ENCODE measurements at places on chromosomes 5 and 9. TPM values are rescaled to one million over a fixed set of nuclear protein-coding genes. Genes with fewer than 3 reads are reported as not detected.

DNA sequence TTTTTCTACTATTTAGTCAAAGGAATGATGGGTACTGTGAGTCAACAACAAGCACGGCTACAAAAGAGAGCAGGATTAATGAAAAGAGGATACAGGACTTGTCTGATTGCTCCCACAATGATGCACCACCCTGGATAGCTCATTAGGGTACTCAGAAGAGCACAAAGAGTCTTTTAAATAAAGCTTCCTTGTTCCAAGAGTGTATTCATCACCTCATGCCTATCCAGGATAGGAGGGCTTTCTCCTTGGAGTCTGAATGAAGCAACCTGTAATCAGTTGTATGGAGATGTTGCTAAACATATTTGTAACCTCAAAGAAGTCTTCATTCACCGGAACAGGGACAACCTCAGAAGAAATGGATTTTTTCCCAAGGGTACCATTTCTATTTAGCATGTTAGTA, 219.5 kb upstream of the TMEM161B start:
- no peaks in the 10 kb centered on the region for H3K36me3 ChIP-seq
- no peak overlapping the region for H3K27ac ChIP-seq
- H3K4me1 ChIP-seq: no peaks in the 10 kb centered on the region
- DNase-seq: no peak
- no peak overlapping the region for H3K4me3 ChIP-seq

GRCh38 chr5:113153512-113154097, 177.0 kb downstream of the DCP2 start:
- H3K27me3 ChIP-seq: no peaks in the 10 kb centered on the region
- H3K36me3 ChIP-seq: no peaks in the 10 kb centered on the region
- no peak for DNase-seq
- no peak overlapping the region for H3K4me3 ChIP-seq
- H3K27ac ChIP-seq: no peak overlapping the region
- no peaks in the 10 kb centered on the region for H3K4me1 ChIP-seq

GRCh38 chr9:125893277-125893676, 146.1 kb downstream of the PBX3 start:
- no peaks in the 10 kb centered on the region for H3K4me1 ChIP-seq
- no peaks in the 10 kb centered on the region for H3K27me3 ChIP-seq
- H3K27ac ChIP-seq: no peak overlapping the region
- H3K4me3 ChIP-seq: no peak overlapping the region
- no peak for DNase-seq

- no peak overlapping the region for H3K4me3 ChIP-seq
- no peaks in the 10 kb centered on the region for H3K4me1 ChIP-seq
- no peaks in the 10 kb centered on the region for H3K36me3 ChIP-seq
- no peak overlapping the region for H3K27ac ChIP-seq
- peaks cover 50% of the 10 kb centered on the region for H3K27me3 ChIP-seq
- DNase-seq: no peak
Measured at GRCh38 chr9:132743931-132744479, 73.7 kb downstream of the GTF3C4 start.

- no peaks in the 10 kb centered on the region for H3K36me3 ChIP-seq
- no peaks in the 10 kb centered on the region for H3K4me1 ChIP-seq
- no peak overlapping the region for H3K4me3 ChIP-seq
- H3K27me3 ChIP-seq: no peaks in the 10 kb centered on the region
Measured at GRCh38 chr5:127363403-127363802, 72.8 kb downstream of the MEGF10 start.

DNA sequence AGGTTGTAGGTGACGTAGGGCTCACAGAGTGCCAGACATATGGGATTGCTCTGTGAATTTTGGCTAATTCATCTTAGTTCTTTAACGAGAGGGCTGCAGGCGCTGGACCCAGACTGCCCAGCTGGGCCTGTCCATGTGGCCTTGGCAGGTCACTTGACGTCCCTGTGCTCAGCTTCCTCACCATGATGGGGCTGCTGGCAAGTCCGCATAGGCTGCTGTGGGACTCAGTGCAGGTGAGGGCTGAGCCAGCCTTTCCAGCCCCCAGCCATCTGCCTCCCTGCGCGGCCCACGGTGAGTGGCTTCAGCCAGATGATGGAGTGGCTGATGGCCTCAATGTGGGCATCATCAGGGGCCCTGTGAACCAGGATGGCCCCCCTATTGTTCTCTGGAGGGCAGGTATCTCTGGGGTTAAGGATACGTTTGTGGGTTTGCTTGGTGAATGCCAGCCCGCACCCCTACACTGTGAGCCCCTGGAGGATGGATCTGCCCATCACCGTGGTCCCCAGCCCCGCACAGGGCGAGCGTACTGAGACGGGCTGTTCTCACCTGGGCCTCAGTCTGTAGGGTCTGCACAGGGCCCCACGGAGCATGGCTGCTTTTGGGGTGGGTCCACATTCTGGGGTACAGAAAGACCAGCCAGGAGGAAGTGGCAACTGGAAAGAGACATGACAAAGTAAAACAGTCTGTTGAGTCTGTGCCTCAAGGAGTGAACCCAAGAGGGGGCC, 3.7 kb downstream of the CARD19 start:
- H3K27me3 ChIP-seq: no peaks in the 10 kb centered on the region
- no peak overlapping the region for H3K4me3 ChIP-seq
- peaks cover 38% of the 10 kb centered on the region for H3K4me1 ChIP-seq
- peaks cover 29% of the 10 kb centered on the region for H3K36me3 ChIP-seq
- H3K27ac ChIP-seq: no peak overlapping the region

- H3K27me3 ChIP-seq: no peaks in the 10 kb centered on the region
- no peaks in the 10 kb centered on the region for H3K36me3 ChIP-seq
- H3K27ac ChIP-seq: no peak overlapping the region
- no peak for DNase-seq
- no peak overlapping the region for H3K4me3 ChIP-seq
Measured at GRCh38 chr9:27276193-27277030, 20.5 kb downstream of the EQTN start.

GRCh38 chr5:52504584-52505240, 283.0 kb upstream of the ITGA1 start:
- no peak for DNase-seq
- H3K4me3 ChIP-seq: no peak overlapping the region
- H3K27me3 ChIP-seq: no peaks in the 10 kb centered on the region

DNA sequence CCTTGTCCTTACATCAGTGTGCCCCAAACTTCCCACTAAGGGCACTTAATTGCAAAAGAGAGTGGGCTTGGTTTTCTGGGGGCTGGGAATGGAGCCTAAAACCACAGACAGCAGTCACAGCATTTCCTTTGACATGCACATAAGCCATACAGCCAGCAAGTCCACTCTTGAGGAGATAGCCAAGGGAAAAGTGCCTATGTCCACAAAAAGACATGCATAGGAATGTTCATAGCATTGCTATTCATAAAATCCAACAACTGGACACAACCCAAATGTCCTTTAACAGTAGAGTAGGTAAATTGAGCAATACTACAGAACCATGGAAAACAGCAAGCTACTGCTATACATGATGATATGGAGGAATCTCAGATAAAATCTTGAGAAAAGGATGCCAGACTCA, 11.7 kb upstream of the FAT2 start:
- H3K27ac ChIP-seq: no peak overlapping the region
- no peak for DNase-seq
- no peak overlapping the region for H3K4me3 ChIP-seq
- H3K4me1 ChIP-seq: peaks cover 19% of the 10 kb centered on the region
- H3K36me3 ChIP-seq: no peaks in the 10 kb centered on the region

GRCh38 chr5:75463726-75464125, 47.7 kb downstream of the CERT1 start:
- peak overlapping the region; percentile 54 for H3K27ac ChIP-seq
- peaks cover 18% of the 10 kb centered on the region for H3K4me1 ChIP-seq
- DNase-seq: peak; percentile 60
- no peaks in the 10 kb centered on the region for H3K27me3 ChIP-seq

DNA sequence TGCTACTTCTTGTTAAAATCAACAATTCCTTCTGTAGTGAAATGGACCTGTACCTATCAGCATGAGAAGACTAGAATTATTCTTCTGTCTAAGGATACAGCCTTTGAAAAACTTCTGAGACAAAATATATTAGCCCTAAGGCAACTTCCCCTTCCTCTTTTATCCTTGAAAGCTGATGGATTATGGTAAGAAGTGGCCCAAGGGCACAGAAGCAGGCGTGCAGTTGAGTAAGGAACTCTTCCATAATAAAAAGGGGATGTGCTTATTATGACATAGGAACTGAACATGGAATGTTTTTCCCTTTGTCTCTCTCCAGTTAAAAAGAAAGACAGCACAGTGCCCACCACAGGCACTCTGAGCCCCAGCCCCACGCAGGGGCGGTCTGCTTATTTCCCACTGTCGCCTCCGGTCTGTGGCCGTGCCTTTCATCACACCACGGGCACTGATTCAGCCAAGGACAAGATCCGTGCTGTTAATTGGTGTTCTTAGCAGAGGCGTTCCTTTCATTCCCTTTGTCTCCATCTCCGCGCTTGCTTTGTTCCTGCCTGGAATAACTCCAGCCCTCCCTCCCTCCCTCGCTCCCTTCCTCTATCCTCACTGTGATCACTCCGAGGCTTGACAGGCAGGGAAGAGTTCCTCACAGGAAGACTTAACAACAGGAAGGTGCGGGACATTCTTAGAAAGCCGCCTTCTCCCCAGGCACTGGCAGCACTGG, 135.9 kb upstream of the OTULINL start:
- no peak overlapping the region for H3K4me3 ChIP-seq
- no peak overlapping the region for H3K27ac ChIP-seq
- no peaks in the 10 kb centered on the region for H3K27me3 ChIP-seq
- H3K36me3 ChIP-seq: peaks cover 6% of the 10 kb centered on the region
- no peaks in the 10 kb centered on the region for H3K4me1 ChIP-seq

GRCh38 chr5:34564710-34565235, 91.4 kb upstream of the RAI14 start:
- H3K36me3 ChIP-seq: no peaks in the 10 kb centered on the region
- H3K27ac ChIP-seq: peak overlapping the region; percentile 64

DNA sequence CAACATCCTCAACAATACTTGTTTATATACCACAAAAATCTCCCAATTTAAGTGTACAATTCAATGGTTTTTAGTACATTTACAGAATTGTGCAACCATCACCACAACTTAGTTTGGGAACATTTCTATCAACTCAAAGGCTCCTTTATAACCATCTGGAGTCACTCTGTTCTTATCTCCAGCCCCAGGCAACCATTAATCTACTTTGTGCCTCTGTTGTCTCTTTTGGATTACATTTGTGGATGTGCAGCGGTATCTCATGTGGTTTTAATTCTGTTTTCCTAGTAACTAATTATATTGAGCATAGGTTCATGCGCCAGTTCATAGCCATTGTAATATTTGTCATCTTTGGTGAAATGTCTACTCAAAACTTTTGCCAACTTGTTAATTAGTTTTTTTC, 14.4 kb downstream of the ADAMTS19 start:
- no peaks in the 10 kb centered on the region for H3K4me1 ChIP-seq
- no peak overlapping the region for H3K27ac ChIP-seq
- no peak overlapping the region for H3K4me3 ChIP-seq
- no peak for DNase-seq

DNA sequence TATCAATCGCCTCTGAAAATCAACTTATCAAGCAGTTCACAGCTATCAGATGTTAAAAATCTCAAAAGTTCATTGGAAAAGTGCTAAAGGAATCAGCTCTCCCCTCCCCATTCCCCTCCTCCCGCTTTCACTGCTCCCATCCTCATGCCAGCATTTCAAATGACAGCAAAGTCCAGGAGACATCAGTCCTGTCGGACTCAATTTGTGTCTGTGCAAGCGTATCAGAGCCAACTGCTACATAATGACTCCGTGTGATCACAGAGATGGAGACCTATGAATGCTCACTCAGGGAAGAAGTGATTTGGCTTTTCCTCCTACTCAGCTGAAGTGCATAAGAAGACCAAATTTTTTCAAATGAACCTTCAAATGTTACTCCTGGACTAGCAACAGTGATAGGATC, 937.2 kb upstream of the DMAC1 start:
- no peaks in the 10 kb centered on the region for H3K27me3 ChIP-seq
- no peaks in the 10 kb centered on the region for H3K4me1 ChIP-seq
- H3K36me3 ChIP-seq: no peaks in the 10 kb centered on the region

DNA sequence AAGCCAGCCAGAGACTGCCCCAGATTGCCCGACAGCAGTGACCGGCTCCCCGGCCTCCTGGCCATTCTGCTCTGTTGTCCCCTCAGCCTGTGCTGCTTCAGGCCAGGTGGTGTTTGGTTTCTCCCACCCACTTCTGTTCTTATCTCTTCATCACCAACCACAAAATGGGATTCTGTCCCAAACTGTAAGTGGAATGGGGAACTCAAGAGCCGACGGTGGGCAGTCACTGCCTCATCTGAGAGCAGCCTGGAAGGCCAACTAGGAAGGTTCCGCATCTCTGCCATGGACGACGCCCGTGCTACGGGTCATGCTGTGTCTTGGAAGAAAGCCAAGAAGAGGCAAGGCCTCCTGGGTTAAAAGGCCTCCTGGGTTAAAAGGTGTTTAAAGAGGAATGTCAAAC, 219.0 kb upstream of the PIK3R1 start:
- H3K4me3 ChIP-seq: no peak overlapping the region
- H3K27me3 ChIP-seq: no peaks in the 10 kb centered on the region
- no peak overlapping the region for H3K27ac ChIP-seq
- H3K36me3 ChIP-seq: no peaks in the 10 kb centered on the region

GRCh38 chr5:72531496-72532190, 24.4 kb upstream of the ZNF366 start:
- no peaks in the 10 kb centered on the region for H3K27me3 ChIP-seq
- no peak overlapping the region for H3K27ac ChIP-seq
- H3K4me1 ChIP-seq: no peaks in the 10 kb centered on the region
- no peaks in the 10 kb centered on the region for H3K36me3 ChIP-seq

DNA sequence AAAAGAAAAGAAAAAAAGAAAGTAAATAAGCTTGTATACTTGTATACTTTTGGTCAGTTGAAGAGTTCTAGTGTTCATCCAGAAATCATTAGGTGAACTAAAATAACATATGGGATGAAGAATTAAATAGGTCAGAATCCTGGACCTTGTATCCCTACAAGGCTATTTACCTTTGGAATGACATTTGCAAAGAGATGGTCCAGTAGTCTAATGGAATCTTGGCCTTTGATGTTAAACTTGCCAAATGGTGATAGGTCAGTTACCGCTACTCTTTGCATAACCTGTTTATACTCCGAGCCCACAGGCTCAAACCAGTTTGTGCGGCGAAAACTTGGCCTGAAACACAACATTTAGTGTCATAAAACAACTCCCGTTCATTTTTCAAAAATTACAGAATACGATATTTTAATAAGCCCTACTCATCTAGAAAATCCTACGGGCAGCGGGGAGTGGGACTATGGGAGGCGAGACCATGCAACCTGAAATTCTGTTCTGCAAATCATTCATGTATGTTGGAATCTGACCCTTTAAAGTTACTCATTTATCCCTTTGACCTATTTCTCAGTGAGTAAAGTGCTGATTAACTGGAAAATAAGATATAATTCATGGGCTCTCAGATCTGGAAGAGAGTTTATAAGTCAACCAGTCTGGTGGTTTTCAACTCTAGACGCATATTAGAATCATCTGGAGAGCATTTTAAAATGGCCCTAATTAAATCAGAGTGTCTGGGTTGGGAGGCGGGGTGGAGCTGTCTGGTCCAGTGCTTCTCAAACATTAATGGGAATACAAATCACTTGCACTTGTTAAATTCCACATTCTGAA, 38.6 kb downstream of the DMGDH start:
- H3K36me3 ChIP-seq: no peaks in the 10 kb centered on the region

- no peak for DNase-seq
- no peaks in the 10 kb centered on the region for H3K36me3 ChIP-seq
- peaks cover 11% of the 10 kb centered on the region for H3K4me1 ChIP-seq
- H3K4me3 ChIP-seq: peak overlapping the region; percentile 91
- no peaks in the 10 kb centered on the region for H3K27me3 ChIP-seq
- H3K27ac ChIP-seq: no peak overlapping the region
Measured at GRCh38 chr9:2018764-2019558, 3.8 kb downstream of the SMARCA2 start.

CD274 gene
- total RNA-seq: 4.4 TPM

KLHL9 gene
- total RNA-seq: 10.5 TPM

SOX30 gene
- not detected for total RNA-seq

PCA3 gene
- total RNA-seq: not detected

FOXD4L5 gene
- total RNA-seq: 0.37 TPM

LTC4S gene
- 9.7 TPM for total RNA-seq

ARID3C gene
- not detected for total RNA-seq

C8G gene
- 4.4 TPM for total RNA-seq
